ENCODE measurements at places on chromosomes 6 and 20.

DNA sequence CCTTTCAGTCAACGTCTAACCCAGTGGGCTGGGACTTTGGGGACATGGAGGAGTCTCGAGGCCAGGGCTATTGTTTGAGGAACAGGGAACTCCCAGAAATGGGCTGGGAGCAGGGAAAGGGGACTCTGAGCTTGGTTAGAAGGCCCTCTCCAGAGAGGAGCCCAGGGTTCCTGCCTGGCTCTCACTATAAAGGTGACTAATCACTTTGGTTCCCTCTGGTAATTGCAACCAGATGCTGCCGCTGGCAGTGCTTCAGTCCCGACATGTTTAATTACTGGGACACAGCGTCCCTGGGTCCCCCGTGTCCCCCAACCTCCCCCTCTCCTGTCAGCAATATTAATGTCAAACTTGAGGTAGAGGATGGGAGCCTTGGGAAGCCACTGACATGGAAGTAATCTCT lies 5.0 kb upstream of the GDF5 start:
- ATAC-seq, result no peak

- ATAC-seq, result no peak
Observed at GRCh38 chr6:33694977-33695376, 16.5 kb downstream of the UQCC2 start.

DNA sequence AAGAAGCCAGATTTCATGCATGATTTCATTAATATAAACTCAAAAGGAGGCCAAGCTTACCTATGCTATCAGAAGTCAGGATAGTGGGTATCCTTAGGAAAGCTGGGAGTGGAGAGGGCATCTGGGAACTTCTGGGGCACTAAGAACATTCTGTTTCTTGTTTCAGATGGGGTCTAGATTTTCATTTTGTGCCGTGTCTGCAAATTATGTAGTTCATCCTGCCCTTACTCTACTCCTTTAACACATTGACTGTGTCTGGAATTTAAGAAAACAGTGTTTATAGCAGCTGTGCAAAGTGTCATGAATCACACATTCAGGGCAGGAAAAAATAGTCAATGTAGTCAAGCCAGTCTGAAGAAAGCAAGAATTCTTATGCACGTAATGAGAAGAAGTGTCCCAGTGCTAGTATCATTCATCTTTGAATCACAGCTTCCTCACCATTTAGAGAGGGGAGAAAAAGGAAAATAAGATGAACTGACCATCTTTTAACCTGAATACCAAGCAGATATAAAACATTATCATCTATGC lies 11.6 kb upstream of the SPTLC3 start:
- ATAC-seq, result no peak

GRCh38 chr6:71887006-71887743 lies 825 bp downstream of the RIMS1 start:
- peak; percentile 6 for ATAC-seq

DNA sequence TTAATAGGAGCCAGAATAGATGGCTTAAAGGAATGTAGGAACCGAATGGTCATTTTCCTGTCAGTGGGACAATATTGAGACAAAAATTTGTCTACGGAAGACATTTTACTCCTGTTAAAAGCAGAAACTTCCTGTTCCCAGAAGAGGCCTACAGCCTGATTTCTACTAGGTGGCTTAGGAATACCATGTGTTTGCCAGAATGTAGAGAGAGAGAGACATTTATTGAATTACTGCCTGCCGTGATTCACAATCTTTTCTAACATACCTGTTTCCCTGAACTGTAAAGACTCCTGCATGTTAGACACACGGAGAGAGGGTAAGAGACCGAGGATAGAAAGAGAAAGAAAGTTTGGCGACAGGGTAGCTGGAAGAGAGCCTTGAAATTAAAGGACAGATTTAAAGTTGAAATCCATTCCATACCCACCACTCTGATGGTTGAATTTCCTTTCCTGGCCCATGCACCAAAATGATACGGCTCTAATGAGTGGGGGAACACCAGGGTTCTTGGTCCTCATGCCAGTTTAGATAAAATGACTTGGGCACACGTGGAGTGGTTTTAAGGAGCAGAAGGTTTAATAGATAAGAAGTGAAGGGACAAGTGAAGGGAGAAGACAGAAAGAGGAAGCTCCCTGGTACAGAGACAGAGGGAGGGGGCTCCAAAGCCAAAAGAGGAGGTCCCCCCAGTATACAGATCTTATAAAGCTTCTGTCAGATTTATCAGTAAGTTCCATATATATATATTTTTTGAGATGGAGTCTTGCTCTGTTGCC lies 22.5 kb downstream of the NCOA3 start:
- ATAC-seq, result no peak

Measured in stimulated activated memory B cell treated with anti-CD40 and anti-IgM and Interleukin-4, amounts not matched to agents 10 μg/mL and 1 μg/mL and 100 μg/mL, for 72 hours (primary cell).